ENCODE measurements at places on chromosomes 7 and 10. TPM values are rescaled to one million over a fixed set of nuclear protein-coding genes. Genes with fewer than 3 reads are reported as not detected.

DNA sequence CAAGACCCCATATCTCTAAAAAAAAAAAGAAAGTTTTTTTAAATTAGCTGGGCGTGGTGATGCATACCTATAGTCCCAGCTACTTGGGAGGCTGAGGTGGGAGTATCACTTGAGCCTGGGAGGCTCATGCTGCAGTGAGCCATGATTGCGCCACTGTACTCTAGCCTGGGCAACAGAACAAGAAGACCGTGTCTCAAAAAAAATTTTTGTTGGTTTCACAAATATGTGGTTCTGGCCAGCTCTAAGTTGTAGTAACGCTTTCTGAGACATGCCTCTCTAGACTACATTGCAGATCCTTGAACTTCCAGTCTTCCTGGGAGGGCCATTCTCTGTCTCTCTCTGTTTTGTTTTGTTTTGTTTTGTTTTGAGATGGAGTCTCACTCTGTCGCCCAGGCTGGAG, 24.6 kb upstream of the RHBDD2 start:
- DNase-seq: no peak

DNA sequence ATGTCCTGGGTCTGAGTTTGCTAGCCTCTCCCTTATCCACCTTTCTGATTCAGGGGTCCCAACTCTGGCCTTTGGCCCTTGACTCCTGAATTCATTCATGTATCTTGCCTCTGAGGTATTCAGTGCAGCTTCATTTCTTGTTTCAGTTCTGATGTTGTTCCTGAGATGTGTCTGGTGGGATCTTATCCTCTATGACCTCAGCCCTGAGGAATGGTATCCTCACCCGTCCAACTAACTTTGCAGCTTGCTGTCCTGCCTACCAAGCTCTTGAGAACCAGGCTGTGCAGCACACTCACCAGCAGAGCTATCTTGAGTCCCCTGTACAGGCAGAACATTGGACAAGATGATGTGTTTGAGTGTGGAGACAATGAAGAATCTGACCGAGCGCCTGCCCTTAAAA, 13.8 kb downstream of the SUFU start:
- DNase-seq: no peak

- DNase-seq: peak; percentile 18
Observed at GRCh38 chr10:17453373-17454091, 863 bp downstream of the ST8SIA6 start.

Gene COL17A1
- total RNA-seq: 0.26 TPM

- peak; percentile 77 for DNase-seq
Observed at GRCh38 chr7:130887957-130888371, 154.0 kb upstream of the KLF14 start.

GRCh38 chr10:77565590-77566023, 72.0 kb downstream of the KCNMA1 start:
- DNase-seq: no peak

Gene IL6
- total RNA-seq: not detected

Gene PPP1R9A
- 0.51 TPM for total RNA-seq

DNA sequence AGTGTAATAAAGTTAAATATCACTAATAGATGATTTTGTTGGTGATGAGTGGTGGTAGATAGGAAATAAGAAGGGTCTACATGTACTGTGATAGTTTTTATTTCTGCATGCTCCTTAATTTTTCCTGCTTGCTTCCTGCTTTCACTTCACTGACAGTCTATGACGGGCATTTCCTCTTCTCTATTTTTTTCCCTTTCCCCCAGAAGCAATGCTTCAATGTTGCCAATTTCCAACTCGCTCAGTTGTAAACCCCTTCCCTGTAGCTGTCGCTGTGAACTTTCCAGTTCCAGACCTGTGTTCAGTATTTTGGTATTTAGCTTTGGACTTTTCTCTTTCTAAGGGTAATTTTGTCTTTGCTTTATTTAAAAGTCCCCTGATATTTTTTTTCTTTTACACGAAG, 123.5 kb upstream of the AGR3 start:
- DNase-seq: no peak

Gene ITPRID1
- total RNA-seq: not detected

GRCh38 chr10:131141645-131142516, 169.6 kb downstream of the TCERG1L start:
- no peak for DNase-seq

DNA sequence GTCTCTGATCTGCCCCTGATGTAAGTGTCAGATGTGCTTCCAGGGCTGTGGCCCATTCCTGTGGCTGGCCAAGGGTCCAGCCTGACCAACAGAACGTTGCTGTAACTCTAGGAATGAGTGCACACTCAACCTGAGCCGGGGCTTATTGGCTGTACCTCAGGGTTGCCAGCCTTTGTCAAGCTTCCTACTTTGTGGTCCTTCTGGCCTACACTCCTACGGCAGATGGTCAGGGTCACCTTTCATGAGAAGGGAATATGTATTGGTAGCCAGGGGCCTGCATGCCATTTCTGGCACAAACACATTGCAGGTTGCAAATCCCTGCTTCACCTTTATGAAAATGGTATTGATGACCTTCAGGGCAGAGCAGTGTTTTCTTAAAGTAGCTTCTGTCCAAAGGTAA, 64.5 kb downstream of the MTURN start:
- no peak for DNase-seq

DNA sequence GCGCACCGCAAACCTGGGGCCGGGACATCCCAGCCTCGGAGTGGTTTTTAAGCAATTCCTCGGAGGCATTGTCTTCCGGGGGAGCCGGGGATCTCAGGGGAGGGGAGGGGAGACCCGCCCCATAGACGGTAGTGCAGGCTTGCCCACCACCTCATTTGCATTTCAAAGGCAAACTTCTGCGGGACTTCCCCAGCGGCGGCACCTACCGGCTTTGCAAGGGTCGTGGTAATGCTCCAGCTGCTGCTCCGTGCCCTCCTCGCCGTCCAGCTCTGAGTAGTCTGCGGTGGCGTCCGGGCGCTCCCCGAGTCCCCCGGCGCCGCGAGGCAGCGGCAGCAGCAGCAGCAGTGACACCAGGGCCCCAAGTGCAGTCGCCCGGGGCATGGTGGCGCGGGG, 425 bp downstream of the TLL2 start:
- DNase-seq: no peak

- no peak for DNase-seq
Observed at GRCh38 chr10:59096631-59097030, 79.8 kb upstream of the PHYHIPL start.

GRCh38 chr7:6012355-6013104, 3.5 kb downstream of the AIMP2 start:
- no peak for DNase-seq

GRCh38 chr7:42161719-42162118, 75.3 kb downstream of the GLI3 start:
- DNase-seq: peak; percentile 72

Measured in LHCN-M2 (cell line).